ENCODE measurements at places on chromosomes 4 and X. TPM values are rescaled to one million over a fixed set of nuclear protein-coding genes. Genes with fewer than 3 reads are reported as not detected.

MAGEA4 gene
- 922 TPM for total RNA-seq

GABRB1 gene
- total RNA-seq, result not detected

LINC00632 gene
- 5.1 TPM for total RNA-seq

RPS6KA6 gene
- not detected for total RNA-seq

CDS1 gene
- total RNA-seq, result 0.68 TPM

PNMA6A gene
- total RNA-seq, result 0.08 TPM

SHROOM4 gene
- total RNA-seq, result 6.7 TPM

GAGE12J gene
- 0.57 TPM for total RNA-seq

MAGEA2 gene
- total RNA-seq, result 90.5 TPM

CT45A5 gene
- 135 TPM for total RNA-seq

TMEM31 gene
- not detected for total RNA-seq

ZNF157 gene
- 0.11 TPM for total RNA-seq

NUDT9 gene
- 8.9 TPM for total RNA-seq

DKK2 gene
- total RNA-seq, result 0.49 TPM

BGN gene
- 7.9 TPM for total RNA-seq

DUX4 gene
- total RNA-seq, result not detected

SLC9B2 gene
- 18.7 TPM for total RNA-seq

CLDN34 gene
- 0.13 TPM for total RNA-seq

PPID gene
- 33.6 TPM for total RNA-seq

DDX53 gene
- total RNA-seq, result not detected

EDA gene
- not detected for total RNA-seq

ARL9 gene
- total RNA-seq, result 0.34 TPM

DDIT4L gene
- total RNA-seq, result 0.03 TPM

UNC5C gene
- total RNA-seq, result 0.58 TPM

PDCL2 gene
- 3.0 TPM for total RNA-seq

DSPP gene
- not detected for total RNA-seq

GPM6B gene
- total RNA-seq, result 0.23 TPM

SYTL5 gene
- total RNA-seq, result 66.9 TPM

BEND4 gene
- total RNA-seq, result 1.7 TPM

LIAS gene
- 8.1 TPM for total RNA-seq

ETNPPL gene
- total RNA-seq, result not detected

HERC6 gene
- 9.2 TPM for total RNA-seq

TRIM2 gene
- total RNA-seq, result 60.8 TPM

USP17L13 gene
- total RNA-seq, result not detected

ASMT gene
- total RNA-seq, result not detected

MRPS18C gene
- 30.2 TPM for total RNA-seq

ARHGAP10 gene
- total RNA-seq, result 15.5 TPM

CYLC1 gene
- not detected for total RNA-seq

CPZ gene
- not detected for total RNA-seq

NALF2 gene
- 0.27 TPM for total RNA-seq

BTK gene
- not detected for total RNA-seq

ZNF182 gene
- total RNA-seq, result 2.3 TPM

SERTM2 gene
- not detected for total RNA-seq

KLHL4 gene
- 0.64 TPM for total RNA-seq

C4orf36 gene
- not detected for total RNA-seq

CCNB3 gene
- 0.75 TPM for total RNA-seq

CDX4 gene
- not detected for total RNA-seq

MGAT4D gene
- total RNA-seq, result not detected

RAB33A gene
- not detected for total RNA-seq

NLGN4X gene
- 24.3 TPM for total RNA-seq

ATP1B4 gene
- total RNA-seq, result not detected

SLC38A5 gene
- total RNA-seq, result not detected

FAAH2 gene
- total RNA-seq, result 0.11 TPM
